ENCODE measurements at places on chromosomes 5 and 9.

- DNase-seq, result no peak
Measured at GRCh38 chr9:79080536-79080935, 491.2 kb upstream of the TLE4 start.

DNA sequence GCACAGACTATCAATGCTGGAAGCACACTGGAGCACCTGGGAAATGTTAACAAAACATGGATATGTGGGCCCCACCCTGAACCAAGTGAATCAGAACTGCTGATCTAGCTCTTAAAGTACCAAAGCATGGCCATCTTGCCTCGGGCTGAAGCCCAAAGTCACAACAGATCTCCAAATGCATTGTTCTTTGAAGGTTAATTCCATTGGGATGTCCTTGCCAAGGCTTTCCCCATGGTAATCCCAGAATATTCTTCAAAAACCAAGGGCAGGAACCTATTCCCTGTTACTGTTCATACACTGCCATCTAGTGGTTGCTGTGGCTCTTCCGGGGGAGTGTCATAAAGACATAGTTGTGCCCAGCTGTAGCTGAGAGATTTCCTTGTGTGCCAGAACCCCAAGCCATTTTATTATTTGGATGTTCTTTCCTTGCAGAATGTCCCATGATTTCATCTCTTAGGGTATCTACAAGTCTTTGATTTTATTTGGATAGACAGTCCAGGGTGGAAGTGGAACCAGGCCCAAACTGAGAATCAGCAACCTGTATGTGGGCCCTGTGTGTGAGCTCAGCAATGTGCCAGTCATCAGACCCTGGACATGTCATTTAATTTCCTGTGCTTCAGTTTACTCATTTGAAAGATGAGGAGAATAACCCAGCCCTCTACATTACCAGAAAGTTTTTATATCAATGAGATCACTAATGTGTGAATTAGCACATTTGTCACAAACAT lies 290.0 kb downstream of the ACTL7B start:
- peak; percentile 53 for DNase-seq

DNA sequence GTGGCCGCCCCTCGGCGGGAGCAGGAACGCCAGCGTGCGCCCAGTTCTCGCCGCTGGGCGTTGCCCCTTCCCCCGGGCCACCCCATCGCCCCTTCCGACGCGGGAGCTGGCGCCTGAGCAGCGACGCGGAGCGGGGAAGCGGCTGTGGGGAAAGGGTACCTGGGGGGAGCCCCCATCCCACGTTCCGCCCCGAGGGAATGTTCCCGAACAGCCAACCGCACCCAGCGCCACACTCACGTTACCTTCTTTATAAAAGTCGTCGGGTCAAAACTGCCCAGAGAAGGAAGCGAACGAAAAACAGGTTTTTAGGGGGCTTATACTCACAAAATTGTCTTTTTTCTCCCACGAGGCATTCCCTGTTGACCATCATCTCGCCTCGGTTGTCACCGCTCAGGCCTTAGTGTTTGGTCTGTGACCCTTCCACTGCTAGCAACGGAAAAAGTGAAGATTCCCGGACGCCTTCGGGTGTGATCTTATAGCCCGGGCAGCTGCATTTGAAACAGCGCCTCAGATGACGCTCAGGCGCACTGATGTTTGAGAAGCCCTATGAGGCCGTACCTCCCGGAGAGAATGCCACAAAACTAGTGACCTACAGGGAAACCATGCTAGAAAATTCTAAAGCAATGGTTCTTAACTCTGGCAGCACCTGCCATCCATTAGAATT lies 475 bp upstream of the GOLM1 start:
- DNase-seq, result peak; percentile 17

GRCh38 chr9:93136011-93136440 lies 2.0 kb upstream of the NINJ1 start:
- DNase-seq, result no peak

GRCh38 chr5:79269733-79270166 lies 33.8 kb downstream of the JMY start:
- no peak for DNase-seq

DNA sequence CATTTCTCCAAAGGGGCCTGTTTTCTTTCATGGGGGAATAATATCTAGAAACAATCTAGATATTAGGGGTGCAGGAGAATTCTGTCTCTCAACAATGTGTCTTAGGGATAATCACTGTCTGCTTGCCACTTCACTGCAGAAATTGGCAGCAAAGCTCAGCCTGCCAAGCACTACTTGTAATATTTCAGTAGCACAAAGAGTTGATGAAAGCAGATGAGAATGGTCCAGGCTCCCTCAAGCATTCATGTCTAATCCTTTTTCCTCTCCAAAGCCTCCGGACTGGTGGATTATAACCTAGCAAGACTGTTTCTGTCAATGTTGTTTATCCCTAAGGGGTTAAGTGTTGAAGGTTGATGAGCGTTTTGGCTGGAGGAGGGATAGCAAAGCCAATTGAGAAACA lies 13.3 kb upstream of the MPDZ start:
- no peak for DNase-seq

DNA sequence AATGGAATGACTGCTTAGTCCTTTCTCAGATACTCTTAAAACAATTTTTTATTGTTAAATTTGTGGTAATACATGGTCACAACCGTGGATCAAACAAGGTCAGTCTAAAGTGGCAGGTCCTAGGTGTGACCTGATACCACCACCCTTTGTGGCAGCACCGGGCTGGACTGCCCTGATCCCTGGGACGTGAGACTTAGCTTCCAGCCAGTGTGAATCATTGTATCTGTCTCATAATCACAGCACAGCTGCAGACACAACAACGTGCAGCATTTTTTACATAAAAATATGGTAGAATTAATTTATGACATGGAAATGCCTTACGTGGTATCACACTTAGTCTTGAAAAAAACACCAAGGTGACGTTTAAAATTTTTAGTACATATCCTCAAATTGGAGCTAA lies 7.8 kb downstream of the TOR1B start:
- DNase-seq, result no peak

- peak; percentile 35 for DNase-seq
Measured at GRCh38 chr9:130451509-130452388, 7.0 kb downstream of the ASS1 start.
